ENCODE measurements at places on chromosomes 6 and 20. TPM values are rescaled to one million over a fixed set of nuclear protein-coding genes. Genes with fewer than 3 reads are reported as not detected.

DNA sequence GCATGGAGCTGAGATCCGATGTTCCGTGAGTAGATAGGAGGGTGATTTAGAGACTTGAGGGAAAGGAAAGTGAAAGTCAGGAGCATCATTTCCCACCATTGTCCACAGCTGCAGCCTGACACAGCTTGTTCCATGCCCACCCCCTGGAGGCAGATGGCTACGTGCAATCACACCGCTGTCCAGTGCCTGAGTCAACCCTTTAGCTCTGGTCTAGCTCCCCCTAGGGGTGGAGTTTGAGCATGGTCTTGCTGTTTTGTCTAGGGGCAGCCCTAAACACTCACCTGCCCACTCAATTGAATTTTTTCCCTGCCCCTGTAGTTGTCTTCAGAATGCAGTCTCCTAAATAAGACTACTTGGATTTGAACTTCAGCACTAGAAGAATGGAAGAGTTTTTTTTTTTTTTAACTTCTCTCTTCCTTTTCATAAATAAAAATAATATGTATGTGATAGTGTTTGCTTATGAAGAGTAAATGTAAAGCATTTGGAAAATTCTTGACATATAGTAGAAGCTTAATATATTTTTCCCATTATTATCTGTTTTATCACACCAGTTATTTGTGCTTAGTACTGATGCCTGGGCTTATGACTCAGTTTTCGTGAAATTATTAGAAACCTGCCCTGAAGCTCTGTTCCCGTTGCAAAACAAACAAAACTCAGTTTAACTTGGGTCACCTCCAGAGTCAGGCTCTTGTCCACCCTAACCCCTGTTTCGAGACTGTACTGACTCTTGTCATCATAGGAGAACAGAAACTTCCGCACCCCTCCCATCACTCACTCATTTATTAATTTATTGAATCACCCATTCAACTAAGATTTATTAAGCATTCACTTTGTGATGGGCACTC lies 814.8 kb downstream of the MAFB start:
- no peak for DNase-seq

ZNF311 gene
- total RNA-seq: 0.10 TPM

- no peak for DNase-seq
Observed at GRCh38 chr6:132969196-132969595, 154.8 kb downstream of the RPS12 start.

NOL4L gene
- total RNA-seq: 60.9 TPM

EBF4 gene
- 2.3 TPM for total RNA-seq

GRCh38 chr6:37168811-37169495 lies 999 bp upstream of the PIM1 start:
- no peak for DNase-seq

SCUBE3 gene
- total RNA-seq: not detected

SLC32A1 gene
- not detected for total RNA-seq

MAFB gene
- 8.9 TPM for total RNA-seq

DNA sequence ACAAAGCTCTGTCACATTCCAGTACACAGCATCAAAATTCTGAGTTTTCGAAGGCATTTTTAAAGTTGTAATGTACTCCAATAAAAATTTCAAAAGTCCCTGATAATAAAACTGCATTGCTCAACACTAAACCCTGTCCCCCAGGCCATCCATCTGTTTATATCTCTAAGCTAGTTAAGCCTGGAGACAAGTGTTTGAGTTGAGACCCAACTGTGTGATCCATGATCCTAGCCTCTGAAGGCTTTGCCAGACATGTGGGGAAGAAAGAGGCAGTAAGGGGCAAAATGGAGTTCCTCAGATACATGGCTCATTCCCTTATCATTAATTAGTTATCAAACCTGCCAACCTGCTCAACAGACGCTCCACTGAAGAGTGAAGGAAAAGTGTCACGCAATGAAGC lies 198.4 kb downstream of the ISM1 start:
- no peak for DNase-seq

CRISP3 gene
- not detected for total RNA-seq

GRCh38 chr6:46491201-46491627 lies at the start of gene RCAN2:
RCAN2 (minus strand) TSS chr6:46491449.
- no peak for DNase-seq

DNA sequence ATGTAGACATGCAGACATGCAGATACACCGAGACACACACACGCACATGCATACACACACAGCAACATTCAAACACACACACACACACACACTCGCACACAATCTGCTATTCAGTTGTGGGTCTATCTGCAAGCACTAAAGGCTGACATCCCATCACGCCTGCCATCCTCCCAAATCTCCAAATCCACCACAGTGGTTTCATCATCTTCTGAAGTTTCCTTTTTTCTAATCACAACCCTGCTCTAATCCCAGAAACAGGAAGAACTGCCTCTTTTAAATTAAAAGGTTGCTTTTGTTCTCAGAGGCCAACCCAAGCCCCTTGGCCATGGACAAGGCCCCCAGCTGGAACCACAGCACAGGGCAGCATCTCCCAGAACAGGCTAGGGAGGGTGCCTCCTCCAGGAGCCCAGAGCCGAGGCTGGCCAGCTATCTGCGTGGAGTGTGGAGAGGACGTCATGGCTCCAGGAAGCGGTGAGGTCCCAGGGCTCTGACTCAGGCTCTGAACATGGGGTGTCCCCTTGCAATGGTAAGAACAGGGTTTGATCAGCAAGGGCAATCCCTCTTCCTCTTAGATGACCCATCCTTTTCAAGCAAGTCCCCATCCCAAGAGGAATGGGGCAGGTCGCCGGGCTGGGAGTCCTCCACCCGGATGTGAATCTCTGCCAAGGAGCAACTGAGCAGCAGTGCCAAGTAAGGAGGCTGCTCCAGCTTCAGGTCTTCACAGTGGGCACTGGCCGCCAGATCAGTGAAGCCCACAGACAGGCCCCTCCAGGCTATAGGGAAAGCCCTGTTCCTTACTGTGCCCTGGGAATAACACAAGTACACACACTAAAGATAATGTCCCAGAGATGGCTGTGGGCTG lies 14.7 kb downstream of the FOXF2 start:
- DNase-seq: no peak

- DNase-seq: no peak
Observed at GRCh38 chr6:22411376-22412105, 114.7 kb upstream of the PRL start.

- DNase-seq: peak; percentile 60
Observed at GRCh38 chr20:3218307-3218988, 9.2 kb downstream of the ITPA start.

DNA sequence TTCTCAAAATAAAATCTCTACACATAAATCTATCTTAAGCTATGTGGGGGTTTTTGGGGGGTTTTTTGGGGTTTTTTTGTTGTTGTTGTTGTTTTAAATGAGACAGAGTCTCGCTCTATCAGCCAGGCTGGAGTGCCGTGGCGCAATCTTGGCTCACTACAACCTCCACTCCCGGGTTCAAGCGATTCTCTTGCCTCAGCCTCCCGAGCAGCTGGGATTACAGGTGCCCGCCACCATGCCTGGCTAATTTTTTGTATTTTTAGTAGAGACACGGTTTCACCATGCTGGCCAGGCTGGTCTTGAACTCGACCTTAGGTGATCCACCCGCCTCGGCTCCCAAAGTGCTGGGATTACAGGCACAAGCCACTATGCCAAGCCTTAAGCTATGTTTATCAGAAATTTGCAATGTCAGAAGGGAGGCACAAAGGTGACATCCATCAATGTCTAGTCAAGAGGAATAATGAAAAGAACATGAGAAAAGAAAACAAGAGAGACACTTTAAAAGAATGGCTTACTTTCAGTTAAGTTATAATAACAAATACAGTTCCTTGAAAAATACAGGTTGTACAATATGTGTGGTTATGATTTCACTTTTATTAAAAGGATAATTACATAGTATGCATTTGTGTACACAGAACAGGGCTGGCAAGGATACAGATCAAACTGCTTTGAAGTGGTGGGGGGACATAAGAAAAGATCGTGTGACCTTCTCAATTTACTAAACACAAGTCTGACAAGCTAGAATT lies 28.6 kb downstream of the SLC23A2 start:
- DNase-seq: no peak

DNA sequence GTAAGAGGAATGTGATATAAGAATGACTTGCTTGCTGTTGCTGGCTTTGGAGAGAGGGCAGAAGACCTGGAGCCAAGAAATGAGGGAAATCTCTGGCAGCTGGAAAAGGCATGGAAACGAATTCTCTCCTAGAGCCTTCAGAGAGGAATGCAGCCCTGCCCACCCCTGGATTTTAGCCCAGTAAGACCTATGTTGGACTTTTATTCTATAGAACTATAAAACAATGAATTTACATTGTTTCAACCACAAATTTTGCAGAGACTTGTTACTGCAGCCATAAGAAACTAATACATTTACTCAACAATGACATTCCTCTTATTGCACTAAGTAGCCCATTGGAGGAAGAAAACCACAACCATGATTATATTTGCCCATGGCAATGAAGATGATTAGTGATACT lies 39.5 kb upstream of the PREP start:
- no peak for DNase-seq

- DNase-seq: no peak
Observed at GRCh38 chr6:1561355-1561754, 48.4 kb upstream of the FOXC1 start.

ADGRF5 gene
- total RNA-seq: not detected

ADGRB3 gene
- total RNA-seq: not detected

DNA sequence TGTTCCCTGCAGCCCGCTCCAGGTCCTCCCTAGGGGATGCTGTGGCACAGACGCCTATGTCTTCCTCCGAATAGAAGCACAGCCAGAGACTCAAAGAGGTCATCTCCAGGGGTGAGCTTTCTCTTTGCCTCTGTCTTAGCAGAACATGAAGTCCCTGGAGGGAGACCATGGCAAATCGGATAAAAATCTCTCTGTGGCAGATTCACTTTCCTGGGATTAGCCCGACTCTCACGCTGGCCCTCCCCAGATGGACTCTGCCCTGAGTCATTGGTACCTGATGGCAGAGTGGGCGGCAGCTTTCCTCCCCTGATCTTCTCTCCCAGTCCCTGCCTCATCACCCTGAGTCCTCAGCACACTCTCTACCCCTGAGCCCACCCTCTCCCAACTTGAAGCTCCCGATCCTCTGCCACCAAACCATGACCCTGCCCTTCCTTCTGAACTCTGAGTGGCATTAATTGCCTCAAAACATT lies 58.0 kb upstream of the CCDC167 start:
- DNase-seq: no peak

SPATS1 gene
- not detected for total RNA-seq

LPA gene
- not detected for total RNA-seq

SLC24A3 gene
- 0.37 TPM for total RNA-seq

DNA sequence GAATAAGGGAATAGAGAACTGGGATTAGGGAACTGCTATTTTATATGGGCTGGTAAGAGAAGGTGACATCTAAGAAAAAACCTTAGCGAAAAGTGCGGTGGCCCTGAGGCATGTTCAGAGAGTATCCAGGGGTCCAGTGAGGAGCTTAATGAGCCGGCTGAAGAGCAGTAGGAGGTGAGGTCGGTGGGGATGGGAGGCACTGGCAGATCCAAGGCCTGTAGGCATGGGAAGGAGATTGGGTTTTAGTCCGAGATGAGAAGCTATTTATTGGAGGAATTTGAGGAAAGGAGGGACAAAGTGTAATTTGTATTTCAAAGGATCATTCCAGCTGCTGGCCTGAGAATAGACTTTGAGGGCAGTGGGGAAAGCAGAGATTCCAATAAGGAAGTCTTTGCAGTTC lies 123.8 kb downstream of the QKI start:
- no peak for DNase-seq

- no peak for DNase-seq
Observed at GRCh38 chr6:19298421-19298820, 538.7 kb upstream of the ID4 start.

DNA sequence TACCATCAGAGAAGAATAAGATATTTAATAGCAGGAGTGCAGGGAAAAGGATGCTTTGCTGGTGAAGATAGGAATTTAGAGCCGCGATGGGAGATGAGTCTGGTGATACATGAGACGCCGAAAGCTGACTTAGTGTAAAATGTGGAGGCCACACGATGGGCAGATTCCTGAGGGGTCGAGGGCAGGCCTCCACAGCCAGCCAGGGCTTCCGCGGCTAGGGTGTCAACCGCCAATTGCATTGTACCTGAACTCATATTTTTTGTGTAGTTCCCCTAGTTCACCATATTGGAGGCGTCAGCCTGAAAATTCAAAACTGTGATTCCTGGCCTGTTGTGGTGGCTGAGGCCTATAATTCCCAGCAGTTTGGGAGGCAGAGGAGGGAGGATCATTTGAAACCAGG lies 8.5 kb downstream of the ETV7 start:
- DNase-seq: no peak

DNA sequence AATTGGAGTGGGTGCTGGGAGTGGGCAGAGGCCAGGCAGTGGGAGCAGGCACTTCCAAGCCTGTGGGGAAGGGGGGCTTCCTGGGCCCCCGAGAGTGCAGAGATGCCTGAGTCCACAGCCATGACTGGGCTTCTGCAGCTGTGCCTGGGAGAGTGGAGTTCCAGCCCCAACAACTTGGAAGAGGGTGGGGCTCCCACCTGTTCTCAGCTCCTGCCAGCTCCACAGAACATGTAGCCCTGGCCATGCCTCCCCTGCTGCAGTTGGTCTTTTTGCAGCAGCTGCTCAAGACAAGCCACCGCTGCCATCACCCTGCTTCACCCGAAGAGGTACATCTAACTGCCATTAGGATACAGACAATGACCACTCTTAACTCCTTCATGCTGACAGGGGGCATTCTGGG lies 1092.3 kb downstream of the KHDRBS2 start:
- no peak for DNase-seq

TMEM200A gene
- total RNA-seq: 2.4 TPM

THEMIS gene
- total RNA-seq: 53.9 TPM

PCED1A gene
- 45.8 TPM for total RNA-seq

DNA sequence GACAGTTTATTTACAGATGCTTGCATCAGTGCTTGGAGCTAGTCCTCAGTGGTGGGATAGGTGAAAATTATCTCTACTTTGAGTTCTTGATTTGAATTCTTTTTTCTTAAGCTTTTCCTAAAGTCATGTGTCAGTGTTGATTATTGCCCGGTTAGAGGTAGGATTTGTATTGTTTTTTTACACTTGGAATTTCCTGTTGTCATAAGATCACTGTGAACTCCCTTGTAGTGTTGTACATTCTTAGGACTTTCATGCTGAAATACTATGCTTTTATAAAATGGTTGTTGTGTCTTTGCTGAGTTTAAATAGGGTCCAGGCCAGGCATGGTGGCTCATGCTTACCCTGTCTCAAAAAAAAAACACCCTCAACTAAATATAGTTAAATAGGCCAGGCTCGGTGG lies 20.3 kb downstream of the ASXL1 start:
- DNase-seq: no peak

- no peak for DNase-seq
Observed at GRCh38 chr6:40832691-40833090, 206.3 kb downstream of the UNC5CL start.

DNA sequence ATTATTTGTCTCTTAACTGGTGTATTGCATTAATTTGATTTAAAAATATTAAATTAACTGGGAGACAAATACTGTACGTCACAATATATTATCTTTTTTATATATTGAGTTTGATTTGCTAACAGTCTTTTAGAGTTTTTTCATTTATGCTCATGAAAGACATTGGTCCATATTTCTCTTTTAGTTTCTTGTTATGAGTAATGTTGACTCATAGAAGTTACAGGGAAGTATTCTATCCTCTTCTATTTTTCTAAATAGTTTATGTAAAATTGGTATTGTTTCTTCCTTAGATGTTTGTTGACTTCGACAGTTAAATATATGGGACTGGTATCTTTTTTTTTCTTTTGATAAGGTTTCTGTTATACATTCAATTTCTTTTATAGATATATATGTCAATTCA lies 1115.6 kb upstream of the CITED2 start:
- DNase-seq: no peak

Data from T-helper 17 cell (primary cell).